Fibroblast of skin of right quadriceps (primary cell): ENCODE measurements at places on chromosomes 7 and 10.

DNA sequence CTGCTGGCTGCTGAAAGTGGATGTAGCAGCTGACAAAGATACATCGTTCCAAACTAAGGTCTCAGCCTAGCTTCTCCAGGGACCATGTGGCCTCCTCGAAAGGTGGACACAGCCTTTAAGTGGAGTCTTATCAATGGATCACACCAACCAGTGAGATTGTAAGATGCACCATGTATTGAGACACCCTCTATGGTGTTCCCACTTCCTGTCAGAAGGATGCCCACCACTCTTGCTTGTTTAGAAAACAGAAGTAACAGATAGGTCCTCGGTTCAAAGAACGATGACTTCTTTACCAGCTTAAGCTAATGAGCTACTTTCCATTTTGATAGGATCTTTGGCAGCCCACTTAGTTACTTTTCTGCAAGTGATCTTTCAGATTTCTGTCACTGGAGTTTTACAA lies 34.3 kb downstream of the SLC25A13 start:
- DNase-seq: no peak

DNA sequence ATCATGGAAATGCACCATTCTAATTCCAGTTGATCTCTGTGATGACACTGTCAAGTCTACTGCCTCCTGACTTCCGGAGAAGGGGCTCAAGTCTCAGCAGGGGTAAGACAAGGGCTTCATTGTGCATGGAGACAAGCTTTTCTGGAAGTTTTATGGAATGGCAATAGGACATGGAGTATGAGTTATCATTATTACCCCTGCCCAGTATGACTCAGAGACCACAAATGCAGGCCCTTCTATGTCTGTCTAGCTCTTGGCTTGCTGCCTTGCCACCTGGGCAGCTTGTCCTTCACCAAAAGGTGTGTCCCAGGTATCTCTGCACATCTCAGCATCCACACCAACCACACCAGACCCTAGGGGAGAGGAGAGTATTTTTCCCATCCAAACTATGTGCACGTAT lies 34.9 kb upstream of the KIAA1217 start:
- no peak for DNase-seq

DNA sequence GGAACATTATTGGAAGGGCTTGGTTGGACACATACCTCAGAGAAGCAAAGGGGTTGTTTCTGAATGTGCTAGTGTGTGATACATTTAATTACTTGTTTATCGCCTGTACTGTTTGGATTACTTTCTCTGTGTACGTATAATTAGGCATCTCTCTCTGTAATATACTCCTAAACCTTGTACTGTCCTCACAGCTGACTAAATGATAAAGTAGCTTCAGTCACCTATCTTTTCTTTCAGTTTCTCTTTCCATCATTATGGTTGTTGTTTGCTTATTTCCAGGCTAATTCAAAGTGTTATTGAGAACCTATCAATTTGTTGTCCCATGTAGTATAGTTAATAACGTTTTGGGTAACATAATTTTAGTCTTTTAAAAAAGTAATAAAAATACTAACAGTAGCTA lies 34.0 kb downstream of the MXI1 start:
- no peak for DNase-seq

GRCh38 chr10:56109454-56109853 lies 251.6 kb downstream of the ZWINT start:
- DNase-seq: no peak

DNA sequence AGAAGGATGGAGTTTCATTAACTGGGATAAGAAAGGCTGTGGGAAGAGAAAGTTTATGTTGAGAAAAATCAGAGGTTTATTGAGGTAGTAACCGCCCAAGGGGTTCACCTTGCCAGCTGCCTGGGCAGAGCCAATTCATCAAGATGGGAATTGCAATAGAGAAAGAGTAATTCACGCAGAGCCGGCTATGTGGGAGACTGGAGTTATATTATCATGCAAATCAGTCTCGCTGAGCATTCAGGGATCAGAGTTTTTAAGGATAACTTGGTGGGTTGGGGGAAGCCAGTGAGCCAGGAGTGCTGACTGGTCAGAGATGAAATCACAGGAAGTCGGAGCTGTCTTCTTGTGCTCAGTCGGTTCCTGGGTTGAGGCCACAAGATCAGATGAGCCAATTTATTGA lies 70.6 kb downstream of the MALRD1 start:
- DNase-seq: no peak

DNA sequence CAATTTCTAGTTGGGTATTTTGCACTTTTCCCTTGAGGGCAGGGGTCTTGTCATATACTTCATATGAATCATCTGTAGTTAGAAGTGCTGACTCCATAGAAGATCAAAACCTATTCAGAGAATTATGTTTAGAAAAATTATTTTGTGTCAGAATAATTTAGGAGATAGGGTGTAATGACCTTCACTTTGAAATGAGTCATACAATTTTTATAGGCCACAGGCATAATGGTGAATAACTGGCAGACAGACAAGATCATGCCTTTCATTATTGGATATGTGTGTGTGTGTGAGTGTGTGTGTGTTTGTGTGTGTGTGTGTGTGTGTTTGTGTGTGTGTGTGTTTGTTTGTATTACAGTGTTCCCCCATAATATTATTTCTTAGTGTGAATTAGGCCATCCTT lies 523.0 kb downstream of the ANKRD7 start:
- DNase-seq: no peak

- no peak for DNase-seq
Observed at GRCh38 chr10:1549591-1550290, 187.6 kb downstream of the ADARB2 start.

DNA sequence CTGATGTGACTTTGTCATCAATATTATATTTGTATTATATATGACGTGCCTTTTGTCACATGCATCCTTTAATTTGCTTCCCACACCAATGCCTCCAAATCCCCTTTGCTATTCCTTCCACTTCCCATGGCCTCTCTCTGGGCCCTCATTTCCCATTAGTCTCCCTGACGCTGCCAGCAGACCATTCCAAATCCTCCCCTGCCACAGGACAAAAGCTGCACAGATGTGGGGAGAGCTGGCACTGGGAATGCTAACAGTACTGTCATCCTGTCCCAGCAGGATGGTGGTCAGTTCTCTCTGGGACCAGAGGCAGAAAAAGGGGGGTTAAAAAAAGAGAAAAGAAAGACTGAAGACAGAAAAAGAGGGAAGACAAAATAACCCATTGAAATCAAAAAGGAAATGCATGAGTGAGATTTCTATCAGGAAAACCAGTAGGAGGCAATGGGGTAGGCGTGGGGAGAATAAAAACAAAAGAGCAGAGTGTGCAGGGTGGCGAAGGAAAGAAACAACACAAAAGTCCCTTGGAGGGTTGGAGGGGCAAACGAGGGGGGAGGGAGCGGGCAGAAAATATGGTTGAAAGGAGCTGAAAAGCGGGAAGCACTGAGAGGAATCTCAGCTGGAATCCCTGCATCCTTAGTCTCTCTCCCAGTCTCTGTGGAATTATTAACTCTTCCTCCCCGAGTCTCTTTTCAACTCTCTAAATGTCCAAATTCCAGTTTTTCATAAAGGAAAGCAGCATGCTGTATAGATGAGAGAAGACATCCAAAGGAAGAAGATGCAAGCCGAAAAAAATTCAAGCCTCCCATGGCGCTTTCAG lies 59.2 kb upstream of the PTN start:
- no peak for DNase-seq

- DNase-seq: no peak
Observed at GRCh38 chr10:127033216-127034033, 128.2 kb downstream of the DOCK1 start.

DNA sequence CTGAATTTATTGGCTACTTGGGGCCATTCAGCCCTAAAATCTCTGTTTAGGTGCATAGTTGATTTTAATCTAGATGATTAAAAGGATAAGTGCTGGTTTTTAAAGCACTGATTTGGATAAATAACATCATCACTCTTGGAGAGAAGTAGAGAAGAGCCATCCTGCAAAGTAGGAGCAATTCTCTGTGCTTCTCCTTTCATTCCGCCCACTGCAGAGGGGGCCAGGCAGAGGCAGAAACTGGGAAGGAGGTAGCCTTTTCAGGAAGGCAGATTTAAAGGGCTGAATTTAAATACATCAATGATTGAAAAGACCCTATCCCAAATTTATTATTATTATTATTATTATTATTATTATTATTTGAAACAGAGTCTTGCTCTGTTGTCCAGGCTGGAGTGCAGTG lies 14.1 kb downstream of the MAP3K8 start:
- DNase-seq: no peak

- DNase-seq: no peak
Observed at GRCh38 chr7:79063019-79063698, 390.3 kb downstream of the MAGI2 start.

DNA sequence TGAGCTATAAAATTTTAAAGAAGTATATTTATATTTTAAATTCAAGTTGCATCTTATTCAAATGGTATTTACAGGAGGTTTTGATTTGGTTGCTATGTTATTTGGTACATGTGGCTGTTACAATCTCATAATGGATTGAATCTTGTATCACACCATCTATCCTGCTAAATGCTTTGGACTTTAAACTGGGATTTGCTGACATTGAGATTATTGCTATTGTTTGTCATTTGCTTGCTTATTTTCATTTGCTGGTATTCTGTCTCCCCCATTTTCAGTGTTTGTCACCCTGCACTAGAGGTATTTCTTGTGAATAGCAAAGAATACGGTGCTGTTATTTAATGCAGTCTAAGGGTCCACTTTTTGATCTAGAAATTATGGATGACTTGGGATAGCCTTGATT lies 171.1 kb downstream of the SH2D4B start:
- no peak for DNase-seq

DNA sequence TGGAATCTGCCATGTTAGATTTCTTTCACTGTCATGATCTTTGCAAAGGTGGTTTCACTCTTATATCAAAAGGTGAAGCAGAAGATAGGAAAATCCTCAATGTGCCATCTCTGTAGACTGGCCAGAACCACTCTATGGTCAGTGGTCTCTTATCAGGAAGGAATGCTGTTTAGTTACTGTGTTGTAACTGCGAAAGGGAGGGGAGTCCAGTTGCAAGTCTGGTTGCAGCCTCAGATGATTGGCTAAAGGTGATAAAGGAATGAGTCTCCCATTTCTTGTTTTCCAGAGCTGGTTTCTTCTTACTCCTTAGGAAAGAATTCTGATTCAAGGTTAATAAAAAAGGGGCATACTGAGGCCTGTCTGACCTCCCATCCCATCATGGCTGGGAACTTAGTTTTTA lies 58.2 kb upstream of the ICA1 start:
- no peak for DNase-seq

DNA sequence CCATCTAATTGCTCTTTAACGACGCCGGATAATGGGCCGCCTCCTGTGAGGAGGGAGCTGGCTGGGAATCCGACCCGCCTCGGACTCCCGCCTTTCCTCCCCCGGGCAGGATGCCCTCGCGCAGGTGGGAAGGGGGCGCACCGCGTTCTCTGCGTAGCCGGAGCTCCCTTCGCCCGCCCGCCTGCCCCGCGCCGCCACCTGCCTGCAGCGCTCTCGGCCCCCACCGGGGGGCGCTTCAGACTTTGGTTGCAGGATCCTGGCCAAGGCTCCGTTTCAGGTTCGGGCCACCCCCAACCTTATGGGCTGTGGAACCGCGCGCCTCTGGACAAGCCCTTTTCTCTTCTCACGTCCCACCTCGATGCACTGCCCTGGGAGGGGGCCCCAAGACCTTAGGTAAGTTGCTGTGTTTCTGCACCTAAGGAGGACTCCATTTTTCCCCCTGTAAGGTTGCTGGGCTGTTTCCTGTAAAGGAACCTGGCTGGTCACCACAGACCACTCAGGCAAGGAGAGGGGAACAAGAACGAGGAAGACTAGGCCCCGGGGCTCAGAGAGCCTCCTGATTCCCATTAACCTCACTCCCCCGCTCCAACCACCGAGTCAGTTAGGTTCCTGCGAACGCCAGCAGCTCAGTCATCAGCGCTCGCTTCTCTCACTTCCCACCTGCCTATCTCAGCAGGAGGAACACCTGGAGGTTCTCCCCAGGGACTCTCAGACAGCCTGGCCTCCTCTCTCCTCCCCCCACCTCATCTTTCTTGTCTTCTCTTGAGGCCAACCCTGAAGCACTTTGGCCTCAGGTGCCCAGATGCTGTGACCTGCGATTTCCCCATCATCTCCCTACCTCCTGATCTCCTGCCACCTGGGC lies 11.3 kb upstream of the KAZALD1 start:
- peak; percentile 38 for DNase-seq
